Activated T-helper 17 cell treated with anti-CD3 and anti-CD28 coated beads, Interleukin-2, amount 50 U/mL, for 72 hours (primary cell): ENCODE measurements at places on chromosomes 1 and 21. TPM values are rescaled to one million over a fixed set of nuclear protein-coding genes. Genes with fewer than 3 reads are reported as not detected.

- ATAC-seq: no peak
Measured at GRCh38 chr1:222042120-222042519, 300.2 kb upstream of the DUSP10 start.

- no peak for ATAC-seq
Measured at GRCh38 chr1:248853663-248854375, 5.1 kb downstream of the ZNF692 start.

- ATAC-seq: peak; percentile 88
Measured at GRCh38 chr1:91500756-91501522, at the start of gene CDC7. TSS of gene CDC7 (plus strand) at chr1:91500851. CDS start at chr1:91501717, 866 bp downstream.

Gene PODN
- total RNA-seq: not detected

Gene SYT6
- total RNA-seq: not detected

Gene HTR6
- 0.13 TPM for total RNA-seq

GRCh38 chr1:62809788-62810187, 25.9 kb downstream of the ATG4C start:
- no peak for ATAC-seq

- no peak for ATAC-seq
Measured at GRCh38 chr1:169670836-169671235, 40.6 kb downstream of the SELL start.

Gene CFHR4
- not detected for total RNA-seq

GRCh38 chr1:16164213-16165072, 8.6 kb upstream of the EPHA2 start:
- peak; percentile 11 for ATAC-seq

DNA sequence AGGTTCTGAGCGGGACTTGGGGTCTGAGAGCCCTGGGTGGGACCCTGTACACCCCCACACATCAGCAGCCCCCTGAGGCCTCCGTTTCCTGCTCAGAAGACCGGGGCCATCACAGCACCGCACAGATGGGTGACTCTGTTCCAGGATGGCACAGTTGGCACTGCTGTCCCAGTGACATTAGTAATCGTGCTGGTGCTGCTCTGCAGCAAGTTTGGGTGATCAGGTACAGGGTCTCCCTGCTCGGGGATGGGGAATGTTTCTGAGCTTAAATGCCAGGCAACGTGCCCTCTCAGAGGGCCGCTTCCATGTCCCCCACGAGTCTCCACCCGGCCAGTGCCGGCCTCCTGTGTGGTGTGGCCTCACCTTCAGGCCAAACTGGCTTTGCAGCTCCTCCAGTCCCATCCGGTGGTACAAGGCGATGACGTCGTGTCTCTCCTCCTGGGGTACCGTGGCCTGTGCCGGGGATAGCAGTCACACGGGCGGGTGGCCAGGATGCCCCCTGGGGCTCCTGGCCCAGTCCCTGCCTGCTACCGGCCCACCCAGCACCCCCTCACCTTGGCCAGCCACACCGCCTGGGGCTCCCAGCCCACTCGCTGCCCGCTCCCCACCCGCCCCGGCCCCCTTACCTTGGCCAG, 17.1 kb downstream of the PRXL2B start:
- ATAC-seq: no peak

Gene IGSF5
- total RNA-seq: not detected

- peak; percentile 54 for ATAC-seq
Measured at GRCh38 chr1:169107603-169108208, 1.2 kb downstream of the ATP1B1 start.

- no peak for ATAC-seq
Measured at GRCh38 chr1:109385417-109385816, 12.3 kb downstream of the SORT1 start.

DNA sequence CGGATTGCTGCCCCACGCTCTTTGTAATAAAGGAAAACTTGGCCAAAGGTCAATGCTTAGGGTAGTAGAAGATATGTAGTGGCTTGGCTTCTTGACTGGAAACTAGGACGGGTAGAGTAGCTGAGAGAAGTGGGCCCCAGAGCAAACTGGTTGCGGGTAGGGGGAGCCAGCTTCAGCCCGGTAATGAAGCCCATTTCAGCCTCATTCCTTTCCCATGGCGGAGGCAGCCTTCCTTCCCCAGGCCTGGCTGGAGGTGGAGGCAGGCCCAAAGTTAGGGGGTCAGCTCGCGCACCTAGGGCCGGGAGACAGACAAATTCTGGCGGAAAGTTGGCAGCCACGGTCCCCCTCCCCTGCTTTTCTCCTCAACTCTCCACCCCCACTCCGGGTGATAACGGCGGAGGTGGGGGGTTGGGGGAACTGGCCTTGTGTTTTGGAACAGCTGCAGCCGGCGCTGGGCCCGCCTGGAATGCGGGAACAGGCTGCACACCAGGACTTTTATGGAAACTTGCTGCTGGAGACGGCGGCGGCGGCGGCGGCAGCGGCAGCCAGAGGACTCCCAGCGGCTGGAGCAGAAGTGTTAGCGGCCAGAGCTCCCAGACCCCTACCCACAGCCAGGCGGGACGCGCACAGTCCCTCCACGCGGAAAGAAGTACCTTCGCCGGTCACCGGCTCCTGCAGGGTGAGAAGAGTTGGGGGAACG, at the start of gene NEXN:
Gene NEXN (plus strand): TSS at position 544 of the 700 bp plus-strand sequence. CDS start 27,483 bp downstream, outside the sequence.
- ATAC-seq: peak; percentile 12

Gene LCE1F
- total RNA-seq: not detected

GRCh38 chr21:36699546-36700294, 805 bp downstream of the SIM2 start:
- no peak for ATAC-seq

DNA sequence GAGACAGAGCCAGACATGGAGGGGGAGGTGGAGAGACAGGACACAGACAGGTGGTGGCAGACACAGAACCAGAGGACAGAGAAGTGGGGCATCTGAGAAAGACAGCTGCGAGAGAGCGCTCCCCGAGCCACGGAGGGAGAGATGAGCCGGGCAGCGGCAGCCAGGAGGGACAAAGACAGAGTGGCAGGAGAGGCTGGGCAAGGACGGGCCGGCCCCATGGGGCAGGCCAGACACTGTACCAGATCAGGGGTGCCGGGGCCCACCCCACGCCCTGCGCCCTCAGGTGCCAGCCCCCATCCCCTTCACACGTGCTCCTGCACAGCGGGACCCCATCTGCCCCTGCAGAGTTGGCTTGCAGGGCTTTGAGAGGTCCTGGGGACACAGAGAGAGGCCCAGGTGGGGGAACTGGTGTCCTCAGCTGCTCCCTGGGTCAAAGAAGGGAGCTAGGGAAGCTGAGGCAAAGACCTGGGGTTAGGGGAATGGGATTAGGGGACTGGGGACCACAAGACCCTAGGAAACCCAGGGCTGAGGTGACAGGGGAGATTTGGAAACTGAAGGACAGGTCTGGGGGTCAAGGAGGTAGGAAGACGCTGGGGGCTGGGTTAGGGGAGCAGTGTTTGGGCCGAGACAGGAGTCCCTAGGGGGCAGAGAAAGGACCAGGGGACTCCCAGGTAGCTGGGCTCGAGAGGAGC, 643 bp downstream of the FNDC5 start:
- ATAC-seq: no peak

Gene INSRR
- total RNA-seq: 0.04 TPM

DNA sequence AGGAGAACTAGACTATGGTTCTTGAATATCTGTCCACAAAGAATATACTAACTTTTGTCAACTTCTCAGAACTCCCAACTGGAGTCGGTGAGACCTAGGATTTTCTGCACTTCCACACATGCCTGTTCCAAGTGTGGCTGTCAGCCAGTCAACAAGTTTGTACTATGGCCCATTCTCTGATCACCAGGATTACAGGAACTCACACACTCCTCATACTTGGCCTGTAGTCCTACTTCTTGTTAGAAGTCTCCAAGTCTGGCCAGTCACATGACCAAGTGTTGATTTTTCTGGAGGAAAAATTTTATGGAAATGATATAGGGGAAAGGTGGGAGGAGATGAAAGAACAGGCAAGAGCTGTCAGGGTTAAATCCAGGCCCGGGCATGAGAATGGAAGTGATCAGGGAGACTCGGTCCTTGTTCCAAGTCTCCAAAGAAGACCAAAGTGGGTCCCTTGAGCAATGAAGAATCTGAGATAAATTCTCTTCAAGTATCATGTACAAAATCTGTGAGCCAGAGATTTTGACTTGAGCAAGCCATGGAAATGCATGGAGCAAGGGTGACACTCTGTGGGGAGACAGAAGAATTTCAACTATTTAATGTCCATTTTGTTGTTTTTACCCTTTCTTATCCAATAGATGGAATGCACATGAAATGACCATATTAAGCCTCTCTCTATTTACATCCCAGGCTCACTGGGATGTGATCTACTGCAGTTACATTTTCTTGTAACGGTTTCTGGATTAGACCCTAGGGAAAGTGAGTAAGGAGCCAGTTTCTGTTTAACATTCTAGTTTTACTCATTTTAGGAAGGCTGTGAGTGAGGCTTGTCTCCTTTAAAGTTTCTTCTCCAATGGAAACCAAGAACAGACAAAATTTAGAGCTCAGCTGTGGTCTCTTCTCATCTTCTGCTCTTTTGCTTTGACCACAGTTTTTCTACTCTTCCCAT, 320.9 kb downstream of the ASTN1 start:
- no peak for ATAC-seq

- no peak for ATAC-seq
Measured at GRCh38 chr21:42665026-42665425, 11.6 kb downstream of the PDE9A start.

- no peak for ATAC-seq
Measured at GRCh38 chr1:173002891-173003838, 47.6 kb downstream of the TNFSF18 start.

Gene FCRL6
- total RNA-seq: not detected

DNA sequence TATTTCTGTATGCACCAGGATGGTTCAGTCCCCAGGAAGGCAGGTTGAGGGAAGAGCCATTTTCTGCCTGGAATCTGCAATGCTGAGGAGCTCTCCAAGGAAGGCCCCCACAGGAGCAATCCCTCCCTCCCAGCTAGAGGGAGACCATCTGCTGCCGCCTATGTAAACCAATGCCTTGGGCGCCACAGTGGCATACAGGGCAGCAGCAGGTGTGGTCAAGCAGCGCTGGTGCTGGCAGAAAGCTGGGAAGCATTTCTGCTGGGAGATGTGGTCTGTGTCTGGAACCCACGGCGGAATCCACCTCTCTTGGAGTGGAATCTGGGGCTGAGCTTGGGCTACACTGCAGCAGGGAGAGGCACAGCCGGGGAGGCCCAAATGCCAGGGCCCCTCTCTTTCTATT, 283.3 kb downstream of the RRAGC start:
- ATAC-seq: no peak

Gene PPIAL4G
- 0.15 TPM for total RNA-seq

DNA sequence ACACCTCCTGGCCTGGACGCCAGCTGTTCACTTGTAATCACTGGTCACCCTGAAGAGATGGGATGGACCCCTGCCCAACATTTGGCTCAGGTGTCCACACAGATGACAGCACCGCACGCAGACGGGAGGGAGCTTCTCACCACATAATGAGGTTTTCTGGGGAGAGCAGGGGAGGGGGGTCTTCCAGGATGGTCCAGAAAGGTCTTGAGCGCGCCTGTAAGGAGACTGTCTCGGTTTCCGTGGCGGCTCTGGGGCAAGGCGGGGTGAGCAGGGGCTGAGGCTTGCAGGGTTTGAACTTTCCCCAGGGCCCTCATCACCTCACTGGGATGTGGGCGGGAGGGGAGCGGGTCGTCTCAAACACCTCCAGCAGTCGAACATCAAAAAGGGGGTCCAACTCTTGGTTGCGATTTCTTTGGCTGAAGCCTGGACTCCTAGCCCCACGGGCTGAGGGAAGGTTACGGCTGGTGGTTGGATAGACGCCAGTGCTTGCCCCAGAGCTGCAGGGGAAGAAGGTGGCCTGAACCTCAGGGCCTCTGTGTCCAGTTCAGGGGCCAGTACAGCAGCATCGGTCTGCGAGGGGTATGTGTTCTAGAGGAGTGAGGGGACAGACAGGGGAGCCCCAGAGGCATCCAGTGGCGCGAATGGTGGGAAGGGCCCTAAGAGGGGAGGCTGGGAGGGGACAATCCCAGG, 53.8 kb downstream of the PRKCZ start:
- no peak for ATAC-seq

Gene HES3
- total RNA-seq: not detected

DNA sequence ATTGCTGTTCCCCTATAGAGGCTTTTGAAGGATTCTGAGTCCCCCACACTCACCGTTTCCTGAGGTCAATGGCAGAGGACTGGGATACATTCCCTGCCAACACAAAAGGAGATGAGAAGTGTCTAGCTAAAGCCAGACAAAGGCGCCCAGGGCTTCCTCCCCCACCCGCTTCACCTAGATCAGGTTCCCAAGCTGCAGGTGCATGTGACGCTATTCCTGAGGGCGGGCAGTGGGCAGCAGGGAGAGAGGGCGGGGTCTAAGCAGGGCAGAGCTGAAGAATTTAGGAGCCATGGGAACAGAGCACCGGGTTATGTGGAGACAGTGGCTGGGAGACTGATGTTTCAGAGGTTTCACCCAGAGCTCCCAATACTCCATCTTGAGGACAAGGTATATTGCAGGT, 6.0 kb upstream of the ARHGEF2 start:
- ATAC-seq: no peak

DNA sequence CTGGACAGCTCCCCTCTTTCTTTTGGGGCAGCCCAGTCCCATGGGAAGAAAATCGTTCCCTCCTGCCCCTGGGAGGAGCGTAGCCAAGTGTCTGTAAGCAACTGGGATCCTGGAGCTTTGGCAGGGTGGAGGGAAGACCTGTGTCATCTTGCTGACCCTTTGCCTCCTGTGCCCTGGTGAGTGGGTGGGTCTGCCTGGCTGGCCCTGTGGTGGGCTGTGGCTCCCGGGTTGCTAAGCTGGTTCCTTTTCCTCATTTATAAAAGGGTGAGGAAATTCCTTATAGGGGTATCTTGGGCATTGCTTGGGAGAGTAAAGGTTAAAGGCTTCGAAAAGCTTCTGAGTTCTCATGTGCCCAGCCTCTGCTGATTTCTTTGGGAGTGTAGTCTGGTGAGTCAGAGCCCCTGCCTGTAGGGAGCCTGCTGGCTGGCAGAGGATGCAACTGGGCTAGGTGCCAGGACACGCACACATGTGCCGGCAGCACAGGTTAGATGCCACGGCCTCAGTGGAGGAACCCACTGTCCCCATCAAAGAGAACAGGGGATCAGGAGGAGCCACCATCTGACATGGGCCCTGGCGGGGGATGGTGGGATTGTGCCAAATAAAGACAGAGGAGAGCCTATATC, 85.2 kb downstream of the ARHGEF10L start:
- ATAC-seq: no peak

DNA sequence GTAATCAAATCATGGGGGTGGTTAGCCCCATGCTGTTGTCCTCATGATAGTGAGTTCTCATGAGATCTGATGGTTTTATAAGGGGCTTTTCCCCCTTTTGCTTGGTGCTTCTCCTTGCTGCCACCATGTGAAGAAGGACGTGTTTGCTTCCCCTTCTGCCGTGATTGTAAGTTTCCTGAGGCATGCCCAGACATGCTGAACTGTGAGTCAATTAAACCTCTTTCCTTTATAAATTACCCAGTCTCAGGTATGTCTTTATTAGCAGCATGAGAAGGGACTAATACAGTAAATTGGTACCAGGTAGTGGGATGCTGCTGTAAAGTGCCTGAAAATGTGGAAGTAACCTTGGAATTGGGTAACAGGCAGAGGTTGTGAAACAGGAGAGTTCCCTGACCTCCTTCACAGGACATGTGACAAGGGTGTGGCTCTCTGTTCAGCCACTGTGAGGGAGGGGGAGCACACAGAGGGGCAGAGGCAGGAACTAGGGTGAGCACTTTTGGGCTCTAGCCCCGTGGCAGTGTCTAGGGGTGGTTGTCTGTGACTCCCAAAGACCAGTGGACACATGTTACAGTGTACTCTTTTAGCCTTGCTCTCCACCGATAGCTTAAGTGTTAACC, 105.3 kb downstream of the BACH1 start:
- no peak for ATAC-seq

GRCh38 chr1:153100245-153100644, 5.9 kb upstream of the SPRR2E start:
- peak; percentile 40 for ATAC-seq
